ENCODE measurements at places on chromosomes 4 and X.

GRCh38 chrX:39398963-39399261 is 597.7 kb downstream of the MID1IP1 start:
- DNase-seq = no peak

DNA sequence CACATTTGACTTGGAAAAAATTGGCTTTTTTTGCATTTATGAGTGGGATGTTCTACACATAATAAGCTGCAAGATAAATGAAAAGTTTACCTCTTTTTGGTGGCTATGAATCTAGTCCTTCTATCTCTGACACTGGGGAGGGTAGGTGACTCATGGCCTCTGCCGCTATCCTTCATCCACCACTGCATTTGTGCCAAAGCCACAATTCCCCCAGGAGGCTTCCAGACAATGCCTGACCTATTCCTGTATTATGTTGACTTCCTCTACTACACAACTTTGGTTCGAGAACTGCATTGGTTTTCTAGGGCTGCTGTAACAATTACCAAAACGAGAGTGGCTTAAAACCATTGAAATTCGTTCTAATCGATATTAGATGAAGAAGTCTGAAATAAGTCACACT is 245.6 kb downstream of the TRAM1L1 start:
- no peak for DNase-seq

GRCh38 chrX:19670321-19670750 is 155.0 kb upstream of the MAP3K15 start:
- DNase-seq = no peak

DNA sequence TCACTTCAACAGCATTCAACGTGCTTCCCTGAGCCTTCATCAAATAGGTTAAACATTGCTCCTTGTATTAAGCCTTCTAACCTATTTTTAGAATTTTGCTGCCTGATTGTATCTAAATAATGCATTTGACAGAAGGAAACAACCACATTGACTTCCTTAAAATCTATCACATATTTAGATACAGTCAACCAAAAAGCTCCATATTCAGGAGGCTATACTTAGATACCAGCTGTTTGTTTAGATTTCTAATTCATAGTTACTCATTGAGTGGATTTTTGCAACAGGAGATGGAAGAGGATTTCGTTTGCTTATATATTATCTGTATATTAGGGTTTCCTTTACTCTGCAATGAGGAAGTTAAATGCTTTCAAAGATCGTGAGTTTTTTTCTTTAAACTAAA is 241.1 kb upstream of the PPP1R2C start:
- DNase-seq = no peak

GRCh38 chrX:28851871-28852270 is 264.6 kb downstream of the IL1RAPL1 start:
- no peak for DNase-seq

DNA sequence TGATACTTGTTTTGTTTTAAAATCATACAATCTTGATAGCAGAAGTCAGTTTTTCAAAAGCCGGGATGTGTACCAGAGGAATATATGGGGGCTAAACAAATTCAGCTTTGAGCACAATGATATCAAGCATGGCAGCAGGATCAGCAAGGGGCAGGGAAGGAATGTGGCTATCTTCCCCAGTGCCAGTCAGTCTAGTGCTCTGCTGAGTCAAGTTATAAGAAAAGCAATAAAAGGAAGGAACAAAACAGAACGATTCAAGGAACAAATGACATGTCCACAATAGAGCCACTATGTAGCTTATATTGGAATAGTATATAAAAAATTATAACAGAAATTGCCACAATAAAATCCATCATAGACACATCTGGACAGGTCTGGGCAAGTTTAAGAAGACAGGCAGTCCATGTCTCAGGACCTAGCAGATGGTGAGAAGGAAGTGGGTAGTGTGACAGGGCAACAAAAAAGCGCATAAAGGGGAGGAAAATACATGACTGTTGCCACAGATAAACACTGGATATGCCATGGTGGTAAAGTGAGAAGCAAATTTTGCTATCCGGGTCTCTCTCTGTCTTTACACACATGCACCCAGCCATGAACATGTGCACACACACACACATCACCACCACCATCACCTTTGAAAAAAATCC is 518.2 kb upstream of the HTR2C start:
- no peak for DNase-seq

- DNase-seq = no peak
Measured at GRCh38 chrX:139971394-139971749, 6.1 kb upstream of the CXorf66 start.

DNA sequence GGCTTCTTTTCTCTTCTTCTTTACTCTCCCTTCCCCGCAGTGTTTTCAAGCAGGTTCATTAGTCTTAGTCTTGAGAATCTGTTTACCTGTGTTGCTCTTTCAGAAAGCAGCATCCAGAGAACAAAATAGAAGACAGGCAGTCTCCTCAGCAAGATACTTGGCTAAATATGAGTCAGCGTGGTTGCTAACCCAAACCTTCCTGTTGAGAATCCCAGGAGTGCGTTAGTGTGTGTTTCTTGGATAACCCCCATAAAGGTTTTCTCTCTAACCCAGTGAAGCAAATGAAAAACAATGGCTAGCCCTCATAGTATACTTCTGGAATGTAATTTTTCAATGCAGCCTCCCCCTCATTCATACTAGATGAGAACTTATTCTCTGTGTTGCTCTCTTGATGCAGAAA is 41.1 kb downstream of the BMPR1B start:
- DNase-seq = no peak

- no peak for DNase-seq
Measured at GRCh38 chrX:124097116-124097515, 135.6 kb downstream of the STAG2 start.

- no peak for DNase-seq
Measured at GRCh38 chr4:77910676-77911075, 48.0 kb downstream of the MRPL1 start.

DNA sequence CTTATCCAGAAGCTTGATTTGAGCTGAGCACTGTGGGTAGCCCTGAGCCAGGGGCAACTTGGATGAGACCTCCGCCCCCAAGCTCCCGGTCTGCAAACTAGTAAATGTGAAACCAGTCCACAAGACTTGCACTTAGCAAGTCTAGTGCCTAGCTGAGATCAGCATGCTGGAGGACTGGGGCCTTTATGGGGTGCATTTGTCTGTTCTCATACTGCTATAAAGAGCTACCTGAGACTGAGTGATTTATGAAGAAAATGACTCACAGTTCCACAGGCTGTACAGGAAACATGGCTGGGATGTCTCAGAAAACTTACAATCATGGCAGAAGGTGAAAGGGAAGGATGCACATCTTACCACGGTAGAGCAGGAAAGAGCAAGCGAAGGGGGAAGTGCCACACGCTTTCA is 42.1 kb upstream of the HOPX start:
- no peak for DNase-seq

- no peak for DNase-seq
Measured at GRCh38 chr4:88792268-88792781, 94.7 kb upstream of the NAP1L5 start.

GRCh38 chr4:165851256-165851655 is 21.8 kb upstream of the TLL1 start:
- no peak for DNase-seq

GRCh38 chr4:181550381-181550780 is 692.8 kb upstream of the TENM3 start:
- no peak for DNase-seq

DNA sequence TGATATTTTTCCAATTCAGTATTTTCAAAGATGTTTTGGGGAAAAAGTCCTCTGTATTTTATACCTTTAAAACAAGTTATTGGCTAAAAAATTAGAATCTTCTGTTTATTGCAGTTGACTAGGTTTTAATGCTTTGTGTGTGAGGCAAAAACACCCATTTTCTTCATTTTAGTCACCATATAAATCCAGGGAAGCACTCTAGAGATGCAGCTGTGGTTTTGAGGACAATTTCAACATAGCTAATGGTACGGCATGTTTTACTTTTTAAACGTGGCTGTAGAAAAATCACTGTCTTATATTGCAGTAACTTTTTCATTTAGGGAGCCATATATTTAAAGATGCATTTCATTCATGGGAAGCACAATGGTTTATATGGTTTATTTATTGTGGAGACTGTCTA is 129.1 kb upstream of the PITX2 start:
- no peak for DNase-seq

GRCh38 chrX:72245461-72246089 is 6.7 kb upstream of the ERCC6L start:
- DNase-seq = peak; percentile 10

DNA sequence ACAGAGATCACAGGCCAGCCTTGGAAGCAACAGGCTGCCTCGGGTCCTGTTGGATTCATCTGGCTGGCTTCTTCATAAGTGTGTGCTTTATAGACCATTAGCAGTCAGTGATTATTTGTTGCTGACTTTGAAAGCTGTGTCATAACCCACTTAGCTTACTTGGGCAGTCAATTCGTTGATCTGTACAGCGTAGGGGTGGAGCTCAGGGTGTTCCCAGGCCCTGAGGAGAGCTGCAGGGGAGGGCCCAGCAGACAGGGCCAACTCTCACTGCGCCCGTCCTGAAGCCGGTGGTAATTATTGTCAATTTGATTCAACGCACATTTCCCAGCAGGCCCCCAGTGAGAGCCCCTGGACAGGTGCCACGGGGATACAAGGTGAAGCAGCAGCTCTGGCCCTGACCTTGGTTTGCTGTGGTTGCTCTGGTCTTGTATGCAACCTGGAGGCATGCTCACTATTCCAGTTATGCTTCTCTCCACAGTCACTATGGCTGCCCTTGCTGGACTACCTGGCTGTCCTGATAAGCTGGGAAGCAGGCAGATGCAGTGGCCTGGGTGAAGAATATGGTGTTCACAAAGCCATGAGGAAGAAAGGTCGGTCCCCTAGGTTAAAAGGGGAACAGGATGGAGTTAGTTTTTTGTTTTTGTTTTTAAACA is 40.1 kb upstream of the HMGB3 start:
- no peak for DNase-seq

- no peak for DNase-seq
Measured at GRCh38 chr4:159370286-159370685, 267.4 kb downstream of the RAPGEF2 start.

- DNase-seq = no peak
Measured at GRCh38 chrX:104566681-104567501, 892 bp downstream of the IL1RAPL2 start.

DNA sequence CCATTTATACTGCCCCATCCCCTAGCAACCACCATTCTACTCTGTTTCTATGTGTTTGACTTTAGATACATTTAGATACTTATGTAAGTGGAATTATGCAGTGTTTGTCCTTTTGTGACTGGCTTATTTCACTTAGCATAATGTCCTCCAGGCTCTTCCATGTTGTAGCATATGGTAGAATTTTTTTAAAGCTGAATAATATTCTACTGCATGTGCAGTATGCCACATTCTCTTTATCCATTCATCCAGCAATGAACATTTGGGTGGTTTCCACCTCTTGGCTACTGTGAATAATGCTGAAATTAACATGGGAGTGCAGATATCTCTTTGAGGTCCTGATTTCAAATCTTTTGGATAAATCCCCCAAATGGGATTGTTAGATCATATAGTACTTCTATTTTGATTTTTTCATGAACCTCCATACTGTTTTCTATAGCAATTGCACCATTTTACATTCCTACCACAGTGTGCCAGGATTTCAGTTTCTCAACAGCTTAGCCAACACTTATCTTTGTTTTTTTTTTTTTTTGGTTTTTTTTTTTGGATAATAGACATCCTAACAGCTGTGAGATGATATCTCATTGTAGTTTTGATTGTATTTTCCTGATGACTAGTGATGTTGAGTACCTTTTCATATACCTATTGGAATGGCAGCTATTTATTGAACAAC is 105.9 kb upstream of the LNX1 start:
- DNase-seq = no peak

DNA sequence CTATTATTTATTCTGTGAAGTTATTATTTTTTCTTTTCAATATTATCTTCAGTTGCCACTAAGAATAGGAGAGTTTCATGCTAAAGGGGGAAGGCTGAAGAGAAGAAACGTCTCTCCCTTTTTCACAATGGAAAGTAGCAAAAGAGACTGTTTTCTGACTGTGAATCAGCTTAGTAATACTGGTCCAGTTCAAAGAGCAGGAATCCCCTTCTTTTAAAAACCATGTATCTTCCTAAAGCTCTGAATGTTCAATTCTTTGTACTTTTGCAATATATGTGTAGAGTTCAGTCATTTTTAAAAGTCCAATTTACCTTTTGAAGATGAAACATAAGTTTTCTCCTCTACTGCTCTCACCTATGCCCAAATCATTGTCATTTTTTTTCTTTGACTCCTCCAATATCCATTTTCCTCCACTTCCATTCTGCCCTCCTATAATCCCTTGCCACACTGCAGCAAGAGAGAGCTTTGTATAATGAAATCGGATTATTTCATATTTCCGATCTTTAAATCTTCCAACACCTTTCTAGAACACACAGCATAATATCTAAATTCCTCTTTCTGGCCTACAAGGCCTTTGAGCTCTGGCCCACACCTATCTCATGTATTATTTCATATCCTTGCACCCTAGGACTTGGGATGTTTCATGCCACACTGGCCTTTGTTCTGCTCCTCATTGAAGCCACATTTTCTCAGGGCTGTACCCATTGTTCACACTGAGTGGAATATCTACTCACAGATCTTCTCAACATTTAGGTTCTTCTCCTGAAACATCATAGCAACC is 195.3 kb downstream of the CAMK2D start:
- DNase-seq = no peak

DNA sequence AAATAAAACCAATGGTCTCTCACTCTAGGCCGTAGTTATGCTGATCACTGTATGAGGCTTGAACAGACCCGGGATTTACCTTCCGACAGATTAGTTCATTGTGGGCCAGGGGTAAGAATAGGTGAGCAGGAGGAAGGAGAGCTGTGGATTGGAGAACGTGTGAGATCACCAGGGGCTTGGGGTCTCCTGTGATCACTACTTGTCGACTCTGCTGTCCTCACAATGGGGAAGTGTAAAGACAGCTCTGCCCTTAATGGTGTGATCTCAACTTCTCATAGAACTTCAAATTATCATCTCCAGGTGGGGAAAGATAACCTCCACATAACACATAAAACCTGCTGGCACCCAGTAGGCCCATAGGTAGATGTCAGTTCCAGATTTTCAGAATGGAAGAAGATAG is 56.2 kb upstream of the RPS6KA3 start:
- no peak for DNase-seq

DNA sequence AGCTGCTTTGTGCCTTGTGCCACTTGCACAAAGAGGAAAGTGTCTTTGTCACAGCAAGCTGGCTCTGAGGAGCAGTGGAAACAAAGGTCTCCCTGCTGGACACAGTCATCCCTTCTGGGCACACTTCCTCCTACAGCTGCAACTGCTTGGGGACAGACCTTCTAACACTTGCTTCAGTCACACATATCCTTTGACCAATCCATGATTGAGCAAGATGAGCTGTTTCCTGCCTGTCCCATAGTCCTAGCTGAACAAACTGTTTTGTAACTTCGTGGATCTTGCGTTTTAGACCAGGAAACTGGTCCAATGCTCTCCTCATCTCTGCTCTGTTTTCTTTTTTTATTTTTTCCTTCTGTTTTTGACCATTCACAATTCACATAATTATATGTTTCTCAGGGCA is 98.5 kb downstream of the RRAGB start:
- no peak for DNase-seq

DNA sequence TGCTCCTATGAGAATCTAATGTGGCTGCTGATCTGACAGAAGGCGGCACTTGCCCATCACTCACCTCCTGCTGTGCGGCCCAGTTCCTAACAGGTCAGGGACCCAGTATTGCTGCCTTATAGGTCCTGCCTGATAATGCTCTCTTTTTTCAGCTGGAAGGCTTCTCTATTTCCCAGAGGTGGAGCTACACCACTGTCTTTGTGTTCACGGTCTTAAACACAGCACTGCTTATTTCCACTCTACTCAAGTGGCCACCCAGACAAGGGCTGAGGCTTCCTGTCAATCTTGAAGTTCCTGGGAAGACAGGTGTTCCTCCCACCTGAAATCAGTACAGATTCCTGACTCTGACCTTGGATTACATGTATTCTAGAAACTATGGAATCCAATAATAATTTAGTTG is 270.6 kb downstream of the NR3C2 start:
- DNase-seq = no peak

Data from activated T-helper 1 cell treated with Interleukin-2 at 50 U/mL for 16 hours (primary cell).